ENCODE measurements at places on chromosomes 4 and X.

GRCh38 chr4:57320849-57321248 is 210.7 kb upstream of the IGFBP7 start:
- DNase-seq: no peak

DNA sequence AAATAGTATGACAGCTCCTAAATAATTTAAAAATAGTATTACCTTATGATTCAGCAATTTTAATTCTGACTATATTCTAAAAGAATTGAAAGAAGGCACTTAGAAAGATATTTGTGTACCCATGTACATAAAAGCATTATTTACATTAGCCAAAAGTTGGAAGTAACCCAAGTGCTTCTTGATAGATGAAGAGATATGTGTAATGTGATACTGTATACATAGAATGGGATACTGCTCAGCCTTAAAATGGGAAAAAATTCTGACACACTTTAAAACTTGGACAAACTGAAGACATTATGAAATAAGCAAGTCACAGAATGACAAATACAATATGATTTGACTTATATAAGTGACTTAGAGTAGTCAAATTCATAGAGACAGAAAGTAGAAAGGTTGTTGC is 112.2 kb downstream of the IDS start:
- DNase-seq: no peak

DNA sequence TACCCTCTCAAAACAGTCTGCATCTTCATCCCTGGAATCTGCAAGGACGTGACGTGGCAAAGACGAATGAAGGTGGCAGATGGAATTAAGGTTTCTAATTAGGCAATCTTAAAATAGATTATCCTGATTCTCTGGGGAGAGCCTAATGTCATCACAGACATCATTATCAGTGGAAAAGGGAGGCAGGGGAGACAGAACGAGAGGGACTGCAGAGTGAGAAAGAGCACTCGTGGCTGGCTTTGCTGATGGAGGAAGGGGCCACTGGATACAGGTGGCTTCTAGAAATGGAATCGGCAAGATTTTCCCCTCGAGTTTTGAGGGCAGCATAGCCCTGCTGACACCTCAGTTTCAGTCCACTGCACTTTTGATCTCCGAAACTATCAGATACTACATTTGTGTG is 110.6 kb downstream of the ASMT start:
- no peak for DNase-seq

GRCh38 chrX:154660541-154660940 is 7.2 kb upstream of the CTAG2 start:
- no peak for DNase-seq

DNA sequence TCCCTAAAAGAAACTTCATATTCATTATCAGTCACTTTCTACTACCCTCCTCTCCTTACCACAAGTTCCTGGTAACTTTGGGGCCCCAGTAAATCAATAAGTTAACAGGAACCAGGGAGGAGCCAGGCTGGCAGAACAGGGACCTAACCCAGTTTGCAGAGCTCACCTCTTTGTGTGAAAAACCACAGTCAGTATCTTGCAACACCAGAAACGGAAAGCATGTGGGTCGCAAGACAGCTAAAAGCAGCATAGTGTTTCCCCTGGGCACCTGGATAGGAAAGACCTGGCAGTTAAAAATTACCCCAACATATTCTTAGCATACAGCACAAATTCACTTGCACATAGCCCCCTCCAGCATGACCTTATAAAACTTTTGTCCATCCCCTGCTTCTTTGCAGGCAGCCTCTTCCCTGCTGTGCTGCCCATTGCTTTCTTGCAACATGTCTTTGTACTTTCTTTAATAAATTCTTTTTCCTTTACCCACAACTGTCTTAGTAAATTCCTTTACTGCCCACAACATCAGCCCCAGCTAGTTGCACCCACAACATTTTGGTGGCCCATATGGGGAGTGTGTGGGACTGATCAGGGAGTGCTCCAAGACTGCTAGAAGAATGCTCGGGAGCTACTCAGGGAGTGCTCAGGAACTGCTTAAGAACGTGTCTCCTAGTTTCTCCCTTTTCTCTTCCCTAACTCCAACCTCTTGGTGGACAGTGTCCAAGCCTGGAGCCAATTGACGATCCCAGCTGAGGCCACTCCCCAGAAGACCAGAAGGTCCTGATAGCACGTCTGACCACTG is 83.4 kb downstream of the MSN start:
- DNase-seq: no peak

GRCh38 chr4:122221322-122221721 is 69.2 kb downstream of the BLTP1 start:
- no peak for DNase-seq

GRCh38 chr4:74546057-74546456 is 101.1 kb downstream of the AREG start:
- peak; percentile 87 for DNase-seq

- peak; percentile 75 for DNase-seq
These were observed 28.2 kb upstream of the TLR2 start for GRCh38 chr4:153655928-153656327.

- DNase-seq: no peak
These were observed 217.6 kb downstream of the PTTG2 start for GRCh38 chr4:38177641-38178391.

- no peak for DNase-seq
These were observed 50.4 kb downstream of the MCUB start for GRCh38 chr4:109610489-109610888.
